ENCODE measurements at places on chromosomes 5 and 9.

- DNase-seq = no peak
Observed at GRCh38 chr5:99068944-99069650, 140.3 kb upstream of the CHD1 start.

DNA sequence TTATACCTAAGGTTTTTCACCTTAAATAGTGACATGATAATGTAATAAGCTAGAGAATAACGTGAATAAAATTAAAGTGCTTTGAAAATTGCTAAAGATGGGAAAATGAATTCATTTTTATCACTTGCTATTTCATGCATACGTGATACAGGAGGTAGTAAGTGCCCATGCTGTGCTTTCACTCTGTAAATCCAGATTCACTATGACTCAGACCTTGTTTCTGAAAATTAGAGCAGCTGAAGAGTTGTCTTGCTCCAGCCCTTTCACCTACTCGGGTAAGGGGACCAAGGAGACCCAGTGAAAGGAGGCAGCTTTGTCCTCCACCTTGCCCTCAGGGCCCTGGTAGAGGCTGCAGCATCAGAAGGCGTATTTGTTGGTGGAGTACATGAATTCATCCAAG is 87.9 kb downstream of the ANKH start:
- no peak for DNase-seq

- DNase-seq = no peak
Observed at GRCh38 chr9:126108240-126108639, 218.4 kb upstream of the MVB12B start.

DNA sequence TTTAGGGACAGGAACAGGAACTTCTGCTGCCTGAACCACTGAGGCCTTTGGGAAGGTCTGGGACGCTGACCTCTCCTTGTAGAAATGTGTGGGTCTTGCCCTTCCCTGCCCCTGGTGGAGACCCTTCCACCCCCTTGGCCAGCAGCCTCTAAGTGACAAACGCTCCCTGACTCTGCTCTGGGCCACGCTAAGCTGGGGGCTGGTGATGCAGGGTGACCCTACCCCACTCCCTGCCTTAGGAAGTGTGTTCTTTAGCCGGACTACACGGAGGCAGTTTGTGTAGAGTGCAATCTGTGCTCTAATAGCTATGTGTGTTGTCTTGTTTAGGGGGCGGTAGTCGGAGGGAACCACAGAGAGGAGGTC is 123.0 kb downstream of the COL23A1 start:
- no peak for DNase-seq

GRCh38 chr5:159928122-159928909 is 12.0 kb downstream of the ADRA1B start:
- no peak for DNase-seq

GRCh38 chr9:111041902-111042301 is 3.6 kb upstream of the LPAR1 start:
- no peak for DNase-seq

GRCh38 chr9:93022066-93022465 is 36.4 kb upstream of the SUSD3 start:
- no peak for DNase-seq

GRCh38 chr9:653421-653820 is 188.1 kb upstream of the DMRT1 start:
- no peak for DNase-seq

GRCh38 chr5:159545156-159545555 is 214.9 kb upstream of the IL12B start:
- DNase-seq = no peak

GRCh38 chr5:74616236-74617146 is 24.0 kb downstream of the ENC1 start:
- DNase-seq = no peak

DNA sequence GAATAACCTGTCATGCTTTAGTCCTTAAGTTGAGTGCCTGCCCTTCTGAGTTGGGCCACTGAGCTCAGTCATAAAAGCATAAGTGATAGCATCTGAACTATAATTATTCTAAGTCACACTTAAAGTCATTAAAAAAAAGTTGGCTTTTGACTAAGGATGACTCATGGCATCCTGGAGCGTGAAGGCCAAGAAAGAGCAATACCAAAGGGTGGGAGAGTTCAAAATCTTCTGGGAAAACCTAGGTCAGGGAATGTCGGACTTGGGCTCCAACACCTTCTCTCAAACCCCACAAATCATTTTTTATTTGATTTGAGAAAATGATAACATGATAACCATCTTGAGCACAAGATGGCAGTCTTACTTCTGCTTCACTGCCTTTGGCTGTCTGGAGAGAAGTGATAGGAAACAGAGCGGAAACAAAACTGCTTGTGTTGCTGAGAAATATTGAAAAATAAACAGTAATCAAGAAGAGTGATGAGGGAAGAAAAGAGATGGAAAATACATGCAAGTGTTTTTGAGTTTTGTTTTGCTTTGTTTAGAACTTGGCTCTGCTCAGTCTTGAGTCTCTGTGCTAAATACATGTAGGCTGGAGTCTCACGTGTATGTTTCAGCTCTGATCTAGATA is 16.9 kb upstream of the NTRK2 start:
- DNase-seq = no peak

- DNase-seq = no peak
Observed at GRCh38 chr9:94948567-94949235, 222.2 kb downstream of the AOPEP start.

All from D341Med (cell line).